ENCODE measurements at places on chromosomes 7 and 10.

DNA sequence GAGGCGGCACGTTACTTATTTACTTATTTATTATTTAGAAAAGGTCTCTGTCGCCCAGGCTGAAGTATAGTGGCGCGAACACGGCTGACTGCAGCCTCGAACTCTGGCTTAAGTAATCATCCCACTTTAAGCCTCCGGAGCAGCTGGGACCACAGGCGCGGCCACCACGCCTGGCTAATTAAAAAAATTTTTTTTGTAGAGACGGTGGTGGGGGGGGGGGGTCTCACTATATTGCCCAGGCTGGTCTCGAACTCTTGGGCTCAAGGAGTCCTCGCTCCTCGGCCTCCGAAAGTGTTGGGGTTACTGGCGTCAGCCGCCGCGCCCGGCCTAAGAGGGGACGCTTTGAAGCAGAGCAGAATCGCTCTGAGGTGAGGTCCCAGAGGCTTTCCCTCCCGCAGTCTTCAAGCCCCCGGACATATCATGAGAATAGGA lies 675 bp upstream of the FRAT2 start:
- DNase-seq = no peak

DNA sequence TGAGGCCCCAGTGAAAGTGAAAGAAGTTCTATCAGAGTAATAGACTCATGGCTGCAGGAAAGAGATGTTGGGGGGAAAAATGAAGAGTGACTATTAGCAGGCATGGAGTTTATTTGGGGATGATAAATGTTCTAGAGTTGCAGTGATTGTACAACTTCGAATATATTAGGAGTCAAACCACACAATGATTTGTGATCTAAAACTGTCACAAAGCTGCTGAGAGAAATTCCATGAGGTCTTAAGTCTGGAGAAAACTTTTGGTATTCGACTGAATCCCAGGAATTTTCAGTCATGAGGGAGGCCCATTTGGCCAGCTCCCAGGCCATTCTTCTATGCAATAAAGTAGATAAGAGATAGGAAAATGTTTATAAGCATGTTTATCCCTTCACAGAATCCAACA lies 55.9 kb upstream of the UNC5B start:
- DNase-seq = no peak

DNA sequence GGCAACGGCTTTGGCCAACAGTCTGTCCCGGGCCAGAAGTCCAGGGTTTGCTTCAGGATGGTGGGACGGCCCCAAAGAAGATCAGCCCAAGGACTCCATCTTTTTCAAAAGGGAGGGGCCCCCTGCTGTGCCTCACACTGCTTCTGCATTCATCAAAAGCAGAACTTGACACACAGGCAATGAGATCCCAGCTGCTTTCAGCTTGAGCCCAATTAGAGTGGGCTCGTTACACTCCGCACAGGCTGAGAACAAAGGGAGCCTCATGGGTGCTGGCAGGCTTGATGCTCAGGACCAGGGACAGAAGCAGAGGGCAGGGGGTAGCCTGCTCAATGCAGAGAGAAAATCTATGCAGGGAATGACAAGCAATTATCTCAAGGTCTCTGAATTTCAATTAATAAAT lies 45.5 kb downstream of the VOPP1 start:
- DNase-seq = no peak

GRCh38 chr7:69837387-69838068 lies 239.3 kb downstream of the AUTS2 start:
- peak; percentile 16 for DNase-seq

DNA sequence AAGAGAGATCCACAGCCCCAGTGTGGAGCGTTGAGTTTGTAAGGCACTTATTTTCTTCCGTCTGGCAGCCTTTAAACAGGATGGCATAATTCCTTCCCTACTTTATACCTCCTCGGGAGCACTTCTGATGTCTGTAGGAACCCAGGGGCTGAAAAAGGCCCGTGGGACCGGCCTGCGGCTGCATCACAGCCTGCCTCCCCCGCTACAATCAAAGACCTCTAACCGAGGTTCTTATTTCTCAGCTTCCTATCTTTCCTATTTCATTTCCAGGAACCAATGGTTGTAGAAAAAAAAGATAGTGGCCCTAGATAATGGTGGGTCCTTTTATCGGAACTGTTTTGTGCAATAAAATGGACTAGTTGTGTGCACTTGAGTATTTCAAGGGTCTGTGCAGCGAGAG lies 4.1 kb upstream of the CTBP2 start:
- DNase-seq = no peak
